BE2C (cell line): ENCODE measurements at places on chromosomes 12 and 14.

DNA sequence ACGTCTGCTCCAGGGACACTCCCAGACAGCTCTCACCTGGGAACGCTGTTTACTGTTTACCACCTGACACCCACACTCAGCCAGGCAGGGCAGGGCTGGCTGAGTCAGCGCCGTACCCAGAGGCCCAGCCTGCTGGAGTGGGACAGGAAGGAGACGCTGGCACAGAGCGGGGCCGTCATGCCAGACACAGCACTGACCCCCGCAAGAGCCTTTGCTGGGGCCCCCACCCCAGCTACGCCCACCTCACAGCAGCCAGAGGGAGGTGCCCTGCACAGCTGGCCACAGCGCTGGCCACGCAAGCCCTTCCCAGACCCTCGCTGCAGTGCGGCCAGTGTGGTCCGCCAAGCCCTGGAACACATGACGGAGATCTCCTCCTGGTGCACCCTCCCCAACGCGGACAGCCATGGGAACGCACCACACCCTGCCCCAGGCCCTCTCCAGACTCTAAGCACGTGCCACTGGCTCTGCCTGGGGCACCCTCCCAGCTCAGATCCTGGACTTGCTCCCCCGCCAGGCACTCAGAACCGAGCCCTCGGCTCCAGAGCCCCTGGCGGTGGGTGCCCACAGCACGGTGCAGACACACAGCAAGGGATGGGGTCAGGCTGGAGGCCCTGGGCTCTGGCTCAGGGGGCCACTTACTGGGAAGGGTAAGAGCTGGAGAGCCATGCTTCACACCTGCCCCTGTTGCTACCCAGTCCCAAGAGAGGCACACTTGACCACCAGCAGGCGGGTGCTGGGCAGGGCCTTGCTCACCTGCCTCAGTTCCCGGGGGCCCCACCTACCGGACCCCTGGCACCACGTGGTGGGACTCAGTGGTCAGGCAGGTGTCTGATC, 5.7 kb downstream of the AHNAK2 start:
- DNase-seq: peak; percentile 20

DNA sequence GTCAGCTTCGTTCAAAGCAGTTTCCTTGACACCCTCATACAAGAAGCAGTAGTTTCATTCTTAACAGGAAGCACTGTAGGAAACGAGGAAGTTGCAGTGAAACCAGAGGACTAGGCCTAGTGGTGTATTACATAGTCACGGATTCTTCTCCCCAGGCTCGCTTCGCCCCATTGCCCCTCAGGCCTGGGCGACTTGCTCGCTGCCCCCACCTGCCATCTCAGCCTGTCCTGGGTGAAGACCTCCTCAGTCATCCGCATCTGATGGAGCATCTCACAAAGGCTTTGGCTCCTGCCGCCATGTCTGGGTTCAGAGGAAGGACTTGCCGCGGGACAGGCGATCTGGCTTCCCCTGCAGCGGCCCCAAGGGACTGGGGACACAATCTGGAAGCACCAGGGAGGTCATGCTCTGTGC, 93.5 kb downstream of the LMNTD1 start:
- DNase-seq: peak; percentile 71

- DNase-seq: no peak
Measured at GRCh38 chr12:116538076-116538591, 21.0 kb upstream of the MAP1LC3B2 start.

DNA sequence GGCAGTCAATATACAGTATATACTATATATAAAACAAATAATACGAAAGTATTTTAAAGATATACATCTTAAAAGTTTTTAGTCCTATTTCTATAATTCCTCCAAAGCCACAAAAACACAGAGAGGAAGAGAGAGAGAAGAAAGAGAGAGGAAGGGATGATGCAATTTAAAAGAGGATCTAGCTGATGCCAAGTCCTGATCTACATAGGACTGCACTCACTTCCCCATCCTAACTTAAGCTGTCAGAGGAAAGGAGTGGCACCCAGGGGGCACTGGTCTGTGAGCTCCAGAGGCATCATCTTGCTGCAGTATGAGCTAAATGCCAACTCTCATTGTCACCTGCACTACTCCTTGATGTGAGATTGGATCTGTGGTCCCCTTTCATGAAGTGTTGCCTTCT, 95.8 kb downstream of the C12orf42 start:
- DNase-seq: no peak

DNA sequence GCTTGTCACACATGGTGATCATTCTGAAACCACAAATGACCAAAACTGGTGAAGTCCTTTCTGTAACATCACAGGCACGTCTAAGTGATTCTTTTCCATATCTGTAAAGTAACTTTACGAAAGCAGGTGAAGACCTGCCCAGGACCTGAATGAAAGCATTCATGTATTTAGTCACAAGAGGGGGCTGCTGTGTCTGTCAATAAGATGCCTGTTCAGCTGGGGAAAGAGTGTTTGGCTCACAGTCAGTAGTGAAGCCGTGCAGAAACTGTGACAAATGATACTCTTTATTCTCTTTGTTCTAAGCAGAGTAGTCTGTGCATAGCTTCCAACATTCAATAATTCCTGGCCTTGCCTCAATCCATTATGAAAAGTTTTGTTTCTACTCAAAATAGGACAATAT, 373.5 kb upstream of the OR4E1 start:
- DNase-seq: no peak

DNA sequence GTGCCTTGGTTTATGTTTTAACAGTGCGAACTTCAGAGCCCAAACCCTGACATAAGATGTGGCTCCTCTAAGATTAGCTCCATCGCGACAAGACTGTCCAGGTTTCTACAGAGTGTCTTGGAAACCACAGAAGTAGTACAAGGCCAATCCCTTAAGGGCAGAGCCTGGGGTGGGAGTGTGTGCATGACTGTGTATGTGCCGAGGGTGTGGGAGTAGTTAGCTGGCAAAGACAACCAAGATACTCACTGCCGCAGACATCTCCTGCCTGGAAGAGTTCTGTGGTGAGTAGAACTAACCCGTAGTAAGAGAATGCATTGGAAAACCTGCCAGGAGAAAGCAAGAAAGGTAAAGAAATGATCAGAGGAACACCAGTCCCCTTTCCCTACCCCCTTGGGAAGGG, 54.1 kb downstream of the DAO start:
- no peak for DNase-seq

GRCh38 chr12:84134797-84135366, 777.7 kb downstream of the SLC6A15 start:
- no peak for DNase-seq

- DNase-seq: no peak
Measured at GRCh38 chr12:75774261-75775052, 257.1 kb downstream of the PHLDA1 start.

- DNase-seq: no peak
Measured at GRCh38 chr12:69130064-69130463, 109.3 kb upstream of the CPSF6 start.

- no peak for DNase-seq
Measured at GRCh38 chr14:37988472-37988871, 219.2 kb upstream of the SSTR1 start.

DNA sequence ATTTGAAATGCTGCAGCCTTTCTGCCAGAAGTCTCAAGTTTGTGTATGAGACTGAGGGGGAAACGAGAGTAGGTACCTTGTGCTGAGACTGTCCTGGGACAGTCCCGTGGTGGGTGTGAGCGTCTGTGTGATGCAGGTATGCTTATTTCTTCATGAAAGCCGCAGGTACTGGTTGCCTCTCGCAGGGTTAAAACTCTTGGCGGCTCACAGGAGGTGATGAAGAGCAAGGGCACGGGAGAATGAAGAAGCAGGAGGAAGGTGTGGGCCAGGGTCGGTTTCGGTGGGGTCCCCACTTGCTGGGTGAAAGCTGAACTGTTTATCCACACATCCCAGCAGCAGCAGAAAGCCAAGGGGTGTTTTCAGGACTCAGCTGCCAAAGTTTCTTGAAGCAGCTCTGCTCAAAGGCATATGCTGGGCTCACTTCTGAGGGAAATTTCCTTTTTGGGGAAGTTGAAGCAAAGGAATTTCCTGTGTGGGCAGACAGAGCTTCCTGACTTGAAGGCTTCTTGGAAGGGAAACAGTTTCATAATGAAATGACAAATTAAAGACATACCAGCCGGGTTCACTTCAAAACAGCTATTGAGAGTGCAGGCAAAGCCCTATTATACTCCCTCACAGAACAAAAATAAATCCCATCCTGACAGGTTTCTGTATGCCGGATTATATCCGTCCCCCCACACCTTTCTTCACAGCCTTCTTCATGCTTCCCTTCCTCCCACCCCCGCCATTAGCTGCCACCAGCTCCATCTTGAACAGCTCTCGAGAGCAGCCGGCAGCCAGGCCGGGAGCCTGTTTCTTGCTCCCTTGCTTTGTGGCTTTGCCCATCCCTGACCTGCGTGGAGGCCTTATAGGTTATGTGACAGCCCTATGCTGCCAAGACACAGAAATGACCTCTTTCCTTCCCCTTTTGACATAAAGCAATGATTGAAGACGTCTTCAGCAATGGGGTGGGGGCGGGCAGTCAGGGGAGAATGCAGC, 116.6 kb downstream of the ETV6 start:
- DNase-seq: no peak

- DNase-seq: no peak
Measured at GRCh38 chr12:51972849-51973273, 21.4 kb downstream of the ACVR1B start.

DNA sequence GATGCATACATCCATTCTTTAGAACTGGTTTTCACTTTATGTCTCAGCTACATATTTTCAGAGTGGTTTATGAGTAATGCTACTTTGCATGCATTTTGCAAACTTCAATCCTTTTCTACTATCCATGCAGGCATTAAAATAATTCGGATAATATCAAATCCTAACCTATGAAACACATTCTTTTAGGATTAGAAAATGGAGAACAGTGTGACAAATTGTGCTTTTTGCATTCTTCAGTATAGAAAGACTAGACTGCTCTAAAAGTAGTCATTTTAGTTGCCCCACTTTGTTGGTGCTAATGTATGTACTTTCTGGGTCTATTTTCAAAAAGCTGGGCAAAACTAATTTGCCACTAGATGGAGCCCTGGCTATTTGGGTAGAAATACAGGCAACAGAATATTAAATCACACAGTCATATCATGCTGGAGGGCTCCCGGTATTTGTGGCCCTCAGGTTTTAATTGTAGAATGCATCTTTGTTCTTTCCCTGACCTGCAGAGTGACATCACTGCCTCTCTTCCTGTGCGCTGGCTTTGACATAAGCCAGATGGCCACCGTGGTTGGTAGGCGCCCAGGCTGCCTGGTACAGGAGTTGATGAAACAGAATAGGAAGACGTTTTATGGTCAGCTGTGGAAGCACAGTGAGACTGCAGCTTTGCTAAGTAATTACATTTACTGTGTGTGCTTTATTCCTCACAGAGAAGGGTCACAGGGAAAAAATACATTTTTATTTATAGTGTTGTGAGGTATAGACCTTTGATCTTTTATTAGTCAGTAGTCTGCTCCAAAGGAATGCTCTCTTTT, 28.1 kb downstream of the MSRB3 start:
- peak; percentile 86 for DNase-seq

DNA sequence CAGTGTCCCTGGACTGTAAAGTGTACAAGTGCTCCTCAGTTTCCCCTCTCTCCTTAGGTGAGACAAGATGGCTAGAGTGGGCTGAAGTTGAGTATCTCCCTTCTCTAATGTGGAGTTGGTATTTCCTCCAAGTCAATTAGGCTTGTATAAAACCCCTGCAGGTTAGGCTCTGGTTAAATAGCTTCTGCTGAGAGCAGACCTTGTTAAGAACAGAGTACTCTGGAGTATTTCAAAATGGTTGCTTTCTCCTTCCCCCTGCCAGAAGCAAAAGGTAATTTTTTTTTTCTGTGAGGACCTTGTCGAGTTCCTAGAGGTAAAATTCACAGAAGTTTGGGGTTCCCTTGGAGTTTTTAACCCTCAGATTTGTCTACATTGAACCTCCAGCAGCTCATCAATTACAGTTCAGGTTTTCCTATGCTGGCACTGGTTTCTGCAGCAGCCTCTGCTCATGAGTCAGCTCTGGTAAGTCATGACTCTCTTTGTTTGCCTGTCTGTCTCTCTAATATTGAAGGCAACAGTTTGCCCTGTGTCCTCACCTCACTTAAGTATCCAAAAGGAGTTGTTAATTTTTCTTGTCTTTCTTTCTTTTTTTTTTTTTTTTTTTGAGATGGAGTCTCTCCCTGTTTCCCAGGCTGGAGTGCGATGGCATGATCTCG, 27.8 kb upstream of the GLIPR1 start:
- no peak for DNase-seq

DNA sequence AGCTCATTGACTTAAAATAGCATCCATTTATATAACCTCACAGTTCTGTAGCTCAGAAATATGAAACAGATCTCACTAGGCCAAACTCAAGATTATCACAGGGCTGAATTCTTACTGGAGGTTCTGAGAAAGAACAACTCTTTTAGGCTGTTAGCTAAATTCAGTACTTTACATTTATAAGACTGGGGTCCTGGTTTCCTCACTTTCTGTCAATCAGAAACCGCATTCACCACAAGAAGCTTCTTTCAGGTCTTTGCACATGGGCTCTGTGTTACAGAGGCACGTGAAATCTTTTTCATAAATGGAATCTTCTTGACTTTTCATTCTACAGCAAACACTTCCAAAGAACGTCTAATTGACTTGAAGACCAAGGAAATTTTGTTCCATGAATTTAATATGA, 876.3 kb upstream of the FOXG1 start:
- DNase-seq: no peak

- DNase-seq: no peak
Measured at GRCh38 chr12:124277394-124278241, 17.3 kb upstream of the RFLNA start.

DNA sequence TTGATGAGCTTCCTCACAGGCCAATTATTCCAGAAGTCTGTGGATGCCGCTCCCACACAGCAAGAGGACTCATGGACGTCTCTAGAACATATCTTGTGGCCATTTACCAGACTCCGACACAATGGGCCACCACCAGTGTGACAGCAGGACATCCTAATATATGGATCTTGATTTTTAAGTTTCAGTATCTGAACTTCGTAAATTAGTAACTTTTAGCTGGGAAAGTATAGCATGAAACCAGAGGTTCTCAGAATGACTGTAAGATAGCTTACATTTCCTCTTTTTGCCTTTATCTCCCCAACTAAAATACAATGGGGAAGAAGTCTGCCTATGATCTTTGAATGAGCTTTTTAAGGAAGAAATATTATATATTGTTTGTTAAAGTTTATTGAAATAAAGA, 87.0 kb downstream of the DNAI7 start:
- no peak for DNase-seq

GRCh38 chr14:61240206-61240605, 40.9 kb downstream of the TMEM30B start:
- no peak for DNase-seq

- no peak for DNase-seq
Measured at GRCh38 chr12:116201908-116202307, 75.6 kb downstream of the MED13L start.

DNA sequence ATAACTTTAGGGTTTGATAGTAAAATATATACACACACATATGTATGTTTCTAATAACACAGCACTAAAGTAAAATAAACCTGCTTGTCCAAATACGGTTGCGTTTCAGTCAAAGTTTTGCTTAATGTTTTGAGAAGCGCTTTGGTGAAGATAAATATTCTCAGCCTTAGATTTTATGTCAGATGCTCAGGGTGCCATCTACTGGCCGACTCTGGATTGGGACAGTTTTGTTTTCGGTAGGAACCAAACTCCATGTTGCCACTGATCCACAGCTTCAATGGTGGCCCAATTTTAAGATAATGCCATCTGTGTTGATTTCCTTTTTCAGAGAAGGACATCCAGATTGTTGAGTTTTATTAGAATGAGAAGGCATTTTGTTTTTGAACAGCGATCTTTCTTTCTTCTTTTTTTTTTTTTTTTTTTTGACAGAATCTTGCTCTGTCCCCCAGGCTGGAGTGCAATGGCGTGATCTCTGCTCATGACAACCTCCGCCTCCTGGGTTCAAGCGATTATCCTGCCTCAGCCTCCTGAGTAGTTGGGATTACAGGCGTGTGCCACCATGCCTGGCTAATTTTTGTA, 43.1 kb downstream of the LLPH start:
- DNase-seq: peak; percentile 48
